GM13977 (cell line): ENCODE measurements at places on chromosomes 2 and 18.

DNA sequence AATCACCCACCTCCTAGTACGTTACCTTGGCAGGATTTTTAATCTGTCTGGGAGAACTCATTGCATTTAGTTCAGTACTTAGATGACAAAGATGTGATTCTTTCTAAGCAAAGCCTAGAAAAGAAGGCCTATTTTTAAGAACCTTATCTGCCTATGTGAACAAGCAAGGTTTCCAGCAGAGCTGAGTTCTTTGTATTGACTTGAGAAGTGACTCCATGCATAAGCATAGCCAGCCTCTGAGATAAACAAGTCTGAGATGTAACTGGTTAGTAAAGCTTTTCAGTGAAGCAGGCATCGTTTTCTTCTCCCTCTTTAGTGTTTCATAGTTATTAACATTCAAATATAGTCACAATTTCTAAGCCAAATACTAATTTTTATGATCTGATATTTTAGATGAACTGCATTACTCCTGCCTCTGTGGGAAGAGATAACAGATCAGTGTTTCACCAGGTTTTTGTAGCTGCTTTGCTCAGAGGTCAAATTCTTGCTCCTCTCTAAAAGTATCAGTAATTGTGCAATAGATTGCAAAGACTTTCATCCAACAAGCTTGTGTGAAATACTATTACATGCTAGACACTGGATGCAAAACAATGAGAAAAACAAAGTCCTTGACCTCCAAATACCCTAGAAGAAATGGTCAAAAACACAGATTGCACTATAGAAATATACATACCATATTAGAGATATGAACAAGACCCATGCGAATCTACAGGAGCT is 107.8 kb downstream of the MBD2 start:
- DNase-seq = no peak

- DNase-seq = no peak
Observed at GRCh38 chr2:156346731-156347130, 14.2 kb upstream of the NR4A2 start.

DNA sequence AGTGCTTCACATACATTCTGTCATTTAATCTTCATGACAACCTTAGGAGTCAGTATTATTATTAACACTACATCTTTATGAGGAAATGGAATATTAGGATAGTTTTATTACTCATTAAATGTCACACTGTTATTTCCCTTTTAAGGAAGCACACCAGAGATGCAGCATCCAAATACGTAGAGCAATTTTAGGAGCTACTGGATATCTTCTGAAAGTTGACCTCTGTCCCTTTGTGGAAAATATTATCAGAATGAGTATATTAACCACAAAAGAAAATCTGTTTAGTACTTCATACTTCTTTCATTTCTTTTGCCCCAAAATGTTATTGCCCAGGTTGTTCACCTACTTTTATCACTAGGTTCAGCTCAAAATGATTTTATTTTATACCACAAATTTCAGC is 72.9 kb upstream of the APCDD1 start:
- no peak for DNase-seq

GRCh38 chr2:47896450-47896968 is 9.8 kb downstream of the FBXO11 start:
- DNase-seq = no peak
